Left lung (tissue), 14 donors: ENCODE measurements at places on chromosomes 5 and 9. TPM values are rescaled to one million over a fixed set of nuclear protein-coding genes. Genes with fewer than 3 reads are reported as not detected.

Gene FOXD4
- 0.71 TPM for total RNA-seq

- no peaks in the 10 kb centered on the region for H3K4me1 ChIP-seq
- H3K36me3 ChIP-seq, result no peaks in the 10 kb centered on the region
- no peak for DNase-seq
These were observed 108.5 kb upstream of the TXNDC8 start for GRCh38 chr9:110446171-110446570.

- H3K36me3 ChIP-seq, result no peaks in the 10 kb centered on the region
- H3K4me1 ChIP-seq, result no peaks in the 10 kb centered on the region
- H3K4me3 ChIP-seq, result no peak overlapping the region
- peaks cover 75% of the 10 kb centered on the region for H3K27me3 ChIP-seq
These were observed 33.0 kb downstream of the EGFLAM start for GRCh38 chr5:38291355-38291754.

DNA sequence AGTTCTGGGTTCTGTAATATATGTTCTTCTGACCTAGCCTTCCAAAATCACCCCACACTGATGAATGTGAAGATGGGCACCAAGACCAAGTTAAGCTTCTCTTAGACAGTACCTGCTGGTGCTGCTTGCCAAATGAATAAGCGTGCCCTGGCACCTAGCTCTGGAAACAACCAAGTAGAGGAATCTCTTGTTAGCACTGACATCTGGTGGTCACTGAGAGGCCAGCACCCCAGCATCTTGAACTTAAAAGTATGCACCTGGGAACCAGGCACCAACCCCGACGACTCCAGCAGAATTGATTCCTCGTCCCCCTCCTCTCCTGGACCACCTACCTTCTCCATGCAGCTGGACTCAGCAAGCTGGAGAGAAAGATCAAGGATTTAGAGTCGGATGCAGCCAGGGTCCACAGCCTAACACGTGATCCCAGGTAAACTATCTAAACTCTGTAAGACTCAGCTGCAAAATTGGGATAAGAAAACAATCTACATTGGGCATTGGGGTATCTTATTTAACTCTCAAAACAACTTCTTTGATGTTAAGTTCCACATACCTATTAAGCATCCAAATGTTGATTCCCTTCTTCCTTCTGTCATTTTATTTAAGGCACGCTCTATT is 89.8 kb downstream of the SLC1A3 start:
- peaks cover 17% of the 10 kb centered on the region for H3K27me3 ChIP-seq
- H3K27ac ChIP-seq, result no peak overlapping the region
- H3K36me3 ChIP-seq, result no peaks in the 10 kb centered on the region
- H3K4me1 ChIP-seq, result no peaks in the 10 kb centered on the region
- no peak overlapping the region for H3K4me3 ChIP-seq

GRCh38 chr9:124054582-124055227 is 43.1 kb downstream of the LHX2 start:
- H3K36me3 ChIP-seq, result no peaks in the 10 kb centered on the region
- H3K4me1 ChIP-seq, result no peaks in the 10 kb centered on the region
- H3K27ac ChIP-seq, result no peak overlapping the region
